ENCODE measurements at places on chromosomes 13 and 19.

DNA sequence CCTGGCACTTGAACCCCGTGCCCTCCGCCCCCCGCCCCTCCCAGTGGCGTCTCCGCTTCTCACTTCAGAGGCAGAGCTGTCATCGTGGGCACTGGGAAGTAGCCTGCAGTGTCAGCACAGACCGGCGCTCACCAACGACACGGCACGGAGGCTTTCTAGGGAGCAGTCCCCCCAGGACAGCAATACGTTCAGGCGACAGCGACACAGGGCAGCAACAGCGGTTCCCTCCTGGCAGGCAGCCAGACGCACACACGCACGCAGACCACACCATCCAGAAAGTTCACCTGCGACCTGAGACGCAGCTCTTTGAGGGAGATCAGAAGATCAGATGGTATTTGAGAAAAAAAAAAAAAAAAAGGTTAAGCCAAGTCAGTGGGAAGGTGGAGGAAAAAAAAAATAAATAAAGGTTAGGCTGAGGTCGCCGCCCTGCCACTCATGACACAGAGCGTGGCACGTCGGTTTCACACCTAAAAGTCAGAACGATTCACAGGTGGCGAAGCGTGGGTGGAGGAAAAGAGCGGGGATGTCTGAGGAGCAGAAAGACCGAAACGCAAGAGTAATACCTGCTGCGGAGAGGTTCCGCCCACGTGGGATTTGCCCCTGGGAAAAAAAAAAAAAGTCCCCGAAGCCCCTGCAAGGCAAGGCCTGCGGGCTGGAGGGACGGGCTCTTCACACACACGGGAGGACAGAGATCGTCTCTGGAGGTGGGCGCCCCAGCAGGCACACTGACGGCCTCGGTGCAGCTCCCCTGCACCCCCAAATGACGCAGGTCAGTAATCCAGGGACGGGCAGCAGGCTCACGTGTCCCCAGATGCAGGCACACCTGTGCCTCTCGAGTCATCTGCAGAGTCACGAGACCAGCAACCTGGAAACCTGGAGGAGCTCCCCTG is 94.5 kb downstream of the GNG7 start:
- no peak for DNase-seq

DNA sequence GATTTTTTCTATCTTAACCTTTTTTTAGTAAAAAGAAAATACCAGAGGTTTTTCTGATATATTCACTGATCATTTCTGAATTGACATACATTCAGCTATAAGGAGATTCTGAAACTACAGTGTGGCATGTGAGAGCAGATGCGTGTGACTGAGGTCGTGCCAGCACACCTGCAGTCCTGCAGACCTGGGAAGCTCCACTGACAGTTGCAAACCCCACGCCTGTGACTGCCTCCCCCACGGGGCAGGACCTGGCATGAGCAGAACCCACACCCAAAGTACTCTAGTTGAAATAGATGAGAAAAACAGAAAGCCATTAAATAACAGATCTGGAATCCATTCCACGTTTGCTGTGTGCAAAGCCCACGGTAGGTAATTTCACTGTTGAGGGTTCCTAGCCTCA is 80.7 kb downstream of the TEX29 start:
- no peak for DNase-seq

DNA sequence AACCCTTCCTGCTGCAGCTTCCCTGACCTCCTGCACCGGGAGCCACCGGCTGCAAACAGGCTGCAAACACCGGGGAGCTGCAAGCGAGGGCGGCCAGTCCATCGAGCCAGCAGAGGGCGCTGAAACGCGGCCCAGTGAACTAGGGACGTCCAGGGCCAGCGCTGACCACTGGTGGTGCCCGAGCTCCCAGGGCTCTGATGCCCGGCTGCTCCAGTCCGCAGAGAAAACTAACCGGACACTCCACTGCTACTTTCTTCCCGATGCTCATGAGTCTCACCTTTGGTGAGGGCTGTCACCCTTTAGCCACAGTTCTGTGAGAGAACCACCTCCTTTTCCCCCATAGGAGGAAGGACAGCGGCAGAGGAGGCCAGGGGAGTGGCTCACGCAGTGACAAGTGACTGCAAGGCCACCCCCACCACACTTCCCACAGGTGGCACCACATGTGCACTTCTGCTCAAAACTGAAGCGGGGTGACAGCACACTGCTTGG is 82.8 kb upstream of the MTIF3 start:
- DNase-seq, result peak; percentile 73

DNA sequence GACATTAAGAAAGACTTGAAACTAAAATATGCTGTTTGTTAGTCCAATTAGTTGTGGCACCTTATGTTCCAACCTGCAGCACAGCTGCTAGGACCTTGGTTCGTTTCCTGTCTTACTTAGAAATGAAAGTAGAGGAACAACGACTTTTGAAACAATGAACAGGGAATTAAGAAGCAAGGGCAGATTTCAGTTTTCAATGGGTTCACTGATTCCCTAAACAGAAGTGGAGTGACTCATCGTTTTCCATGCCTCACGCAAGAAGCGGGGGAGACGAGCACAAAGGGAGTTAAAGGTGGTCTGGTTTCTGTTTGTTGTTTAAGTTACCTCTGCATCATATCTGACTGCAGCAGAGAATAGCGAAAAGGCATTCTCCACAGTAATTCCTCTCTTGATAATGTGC is 44.8 kb downstream of the PHF11 start:
- DNase-seq, result peak; percentile 28
